ENCODE measurements at places on chromosomes 5 and 9.

DNA sequence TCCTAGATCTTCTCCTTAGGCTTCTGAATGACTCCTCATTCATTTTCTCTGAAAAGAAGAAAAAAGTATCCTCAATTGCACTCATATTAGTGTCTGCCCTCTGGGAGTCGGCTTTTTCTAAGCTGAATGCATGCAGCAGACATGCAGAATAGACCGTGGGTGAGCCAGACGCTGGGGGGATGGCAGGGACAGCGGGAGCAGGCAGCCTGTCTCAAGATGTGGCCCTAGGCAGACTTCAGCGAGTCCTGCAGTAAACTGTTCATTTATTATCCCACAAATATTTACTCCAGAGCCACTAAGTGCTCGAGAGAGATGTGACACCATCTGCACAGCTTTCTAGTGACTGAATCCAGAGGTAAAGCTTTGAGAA is 164.9 kb upstream of the RAI14 start:
- DNase-seq = no peak

DNA sequence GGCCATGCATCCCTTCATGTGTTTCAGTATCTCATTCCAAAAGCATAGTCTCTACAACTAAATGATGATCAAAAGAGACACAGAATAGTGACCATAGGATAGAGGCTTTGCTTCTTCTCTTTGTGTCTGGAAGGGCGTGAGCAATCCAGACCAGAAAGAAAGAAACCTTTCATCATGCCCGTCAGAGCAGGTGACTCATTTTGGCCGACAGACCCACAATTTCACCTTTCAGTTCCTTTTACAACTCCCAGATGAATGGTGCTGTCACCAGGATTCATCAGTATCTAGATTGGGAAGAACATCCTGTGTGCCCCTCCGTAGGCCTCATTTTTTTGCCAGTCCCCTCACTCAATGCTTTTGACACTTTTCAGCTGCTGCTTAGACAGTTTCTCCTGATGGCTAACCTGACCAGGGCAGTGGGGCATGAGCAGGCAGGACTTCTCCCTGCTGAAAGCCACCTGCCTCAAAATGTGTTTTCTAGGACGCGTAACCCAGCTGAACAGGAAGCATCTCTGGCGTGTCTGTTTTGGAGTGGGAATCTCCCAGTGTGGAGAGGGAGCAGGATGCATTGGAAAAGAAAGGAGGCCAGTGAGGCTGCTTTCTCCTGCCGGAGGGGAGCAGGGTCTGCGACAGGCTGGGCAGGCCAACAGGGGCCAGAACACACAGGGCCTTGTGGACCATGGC is 21.2 kb downstream of the ABLIM3 start:
- no peak for DNase-seq

DNA sequence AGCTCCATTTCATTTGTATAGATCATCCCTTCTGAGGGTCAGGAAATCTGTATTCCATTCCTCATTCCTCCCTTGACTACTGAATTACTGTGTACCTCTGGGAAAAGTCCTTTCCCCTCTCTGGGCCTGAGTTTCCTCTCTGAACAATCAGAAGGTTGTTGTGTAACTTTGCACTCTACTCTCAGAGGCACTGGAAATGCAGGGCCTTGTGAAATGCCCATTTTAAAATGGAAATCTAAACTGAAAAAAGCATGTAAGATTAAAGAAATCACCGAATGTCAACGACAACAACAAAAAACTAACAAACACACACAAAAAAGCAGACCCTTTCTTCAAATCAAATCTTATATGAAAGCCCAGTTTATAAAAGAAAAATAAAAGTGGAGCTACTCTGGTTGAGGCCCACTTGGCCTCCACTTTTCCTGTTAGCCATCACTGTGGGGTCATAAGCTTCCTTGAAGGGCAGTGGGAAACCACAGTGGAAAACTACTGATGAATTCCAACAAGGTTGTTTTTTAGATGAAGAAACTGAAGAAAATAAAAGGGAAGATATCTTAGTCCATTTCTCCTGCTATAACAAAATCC is 21.6 kb upstream of the GRPEL2 start:
- no peak for DNase-seq

GRCh38 chr5:106312360-106312759 is 1358.4 kb downstream of the EFNA5 start:
- no peak for DNase-seq

DNA sequence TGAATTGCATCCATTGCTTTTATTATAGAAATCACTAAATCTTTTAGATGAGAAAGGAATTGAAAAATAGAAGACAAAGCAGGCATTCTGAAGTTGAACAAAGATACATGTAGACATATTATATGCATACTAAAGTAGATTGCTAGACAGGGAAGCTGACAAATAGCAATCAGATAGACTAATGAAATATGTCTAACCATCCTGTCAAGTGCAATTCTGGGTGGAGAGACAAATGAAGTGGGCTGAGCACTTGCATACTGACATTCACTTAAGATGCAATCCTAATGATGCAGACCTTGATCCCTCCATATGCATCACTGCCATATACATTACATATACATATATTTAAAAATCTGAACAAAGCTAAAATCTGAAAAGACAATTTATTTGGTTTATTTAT is 1130.0 kb upstream of the CDH6 start:
- DNase-seq = no peak

- DNase-seq = no peak
Measured at GRCh38 chr5:127647361-127647958, 1.4 kb upstream of the CTXN3 start.

DNA sequence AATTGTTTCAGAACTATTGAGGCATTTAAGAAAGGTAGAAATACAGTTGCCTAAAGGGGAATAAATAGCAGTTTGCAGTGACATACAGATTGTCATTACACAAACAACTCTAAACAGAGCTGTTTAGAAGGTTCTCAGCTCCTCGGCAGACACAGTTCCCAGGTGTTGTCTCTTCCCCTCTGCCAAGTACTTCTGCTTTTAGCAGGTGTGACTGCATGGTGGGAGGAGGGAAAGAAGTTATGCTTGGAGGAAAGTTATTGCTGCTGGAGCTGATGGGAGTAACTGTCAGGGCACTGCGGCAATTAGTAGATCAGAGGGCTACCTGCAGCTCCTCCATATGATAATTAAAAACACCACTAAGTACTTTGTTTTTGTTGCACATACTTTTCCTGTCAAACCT is 14.5 kb downstream of the EDIL3 start:
- no peak for DNase-seq

Measured in GM12864 (cell line).